ENCODE measurements at places on chromosomes 1 and 21. TPM values are rescaled to one million over a fixed set of nuclear protein-coding genes. Genes with fewer than 3 reads are reported as not detected.

- no peak overlapping the region for H3K27ac ChIP-seq
- H3K4me3 ChIP-seq: no peak overlapping the region
- H3K27me3 ChIP-seq: no peaks in the 10 kb centered on the region
- H3K36me3 ChIP-seq: no peaks in the 10 kb centered on the region
Measured at GRCh38 chr1:160007577-160008200, 24.1 kb downstream of the PIGM start.

DNA sequence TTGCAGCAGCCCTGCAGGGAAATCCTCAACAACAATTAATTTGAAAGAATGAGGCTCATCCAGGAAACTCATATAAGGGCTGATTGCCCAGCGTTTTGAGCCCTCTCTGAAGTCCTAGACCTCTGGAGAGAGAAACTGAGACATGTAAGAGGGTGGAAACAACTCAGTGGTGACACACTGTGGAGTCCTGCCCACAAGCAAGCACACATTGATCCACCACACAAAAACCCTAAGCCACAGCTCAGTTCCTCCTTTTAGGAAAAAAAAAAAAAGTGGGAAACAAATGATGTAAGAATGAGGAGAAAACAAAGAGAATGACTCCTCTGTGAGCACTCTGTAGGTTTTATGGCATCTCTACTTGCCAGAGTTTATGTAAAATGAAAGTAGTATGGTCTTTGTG, 22.9 kb upstream of the PLA2G5 start:
- no peaks in the 10 kb centered on the region for H3K4me1 ChIP-seq
- no peak for DNase-seq
- no peak overlapping the region for H3K27ac ChIP-seq
- H3K27me3 ChIP-seq: no peaks in the 10 kb centered on the region

GRCh38 chr21:38531039-38531541, 32.8 kb upstream of the ERG start:
- H3K27ac ChIP-seq: peak overlapping the region; percentile 19
- H3K36me3 ChIP-seq: no peaks in the 10 kb centered on the region
- DNase-seq: no peak
- no peaks in the 10 kb centered on the region for H3K4me1 ChIP-seq
- no peaks in the 10 kb centered on the region for H3K27me3 ChIP-seq

DNA sequence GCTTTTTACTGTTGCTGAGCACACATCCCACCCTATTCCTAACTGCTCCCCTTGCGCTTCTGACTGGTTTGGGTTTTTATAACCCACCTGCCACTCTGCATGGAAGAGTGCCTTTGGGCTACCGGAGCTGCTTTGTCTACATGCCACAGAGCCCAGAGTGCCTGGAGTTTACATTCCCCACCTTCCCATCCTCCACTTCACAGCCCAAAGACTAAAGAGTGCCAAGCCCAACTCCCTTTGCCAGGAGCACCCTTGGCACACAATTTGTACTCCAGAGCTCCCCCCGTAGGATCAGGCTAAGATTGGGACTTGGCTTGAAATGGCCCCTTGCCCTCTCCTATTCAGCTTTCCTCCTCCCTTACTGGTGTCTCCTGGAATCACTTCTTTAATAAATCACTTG, 63.3 kb downstream of the LHX9 start:
- no peaks in the 10 kb centered on the region for H3K27me3 ChIP-seq
- H3K36me3 ChIP-seq: no peaks in the 10 kb centered on the region
- H3K27ac ChIP-seq: no peak overlapping the region

- no peaks in the 10 kb centered on the region for H3K4me1 ChIP-seq
- no peaks in the 10 kb centered on the region for H3K36me3 ChIP-seq
- H3K27me3 ChIP-seq: no peaks in the 10 kb centered on the region
- no peak overlapping the region for H3K27ac ChIP-seq
- H3K4me3 ChIP-seq: no peak overlapping the region
Measured at GRCh38 chr1:233599542-233600073, 14.3 kb upstream of the KCNK1 start.

- no peak for DNase-seq
- H3K27me3 ChIP-seq: no peaks in the 10 kb centered on the region
- no peak overlapping the region for H3K4me3 ChIP-seq
- H3K4me1 ChIP-seq: no peaks in the 10 kb centered on the region
- no peak overlapping the region for H3K27ac ChIP-seq
- H3K36me3 ChIP-seq: no peaks in the 10 kb centered on the region
Measured at GRCh38 chr1:223211323-223211985, 68.4 kb upstream of the TLR5 start.

DNA sequence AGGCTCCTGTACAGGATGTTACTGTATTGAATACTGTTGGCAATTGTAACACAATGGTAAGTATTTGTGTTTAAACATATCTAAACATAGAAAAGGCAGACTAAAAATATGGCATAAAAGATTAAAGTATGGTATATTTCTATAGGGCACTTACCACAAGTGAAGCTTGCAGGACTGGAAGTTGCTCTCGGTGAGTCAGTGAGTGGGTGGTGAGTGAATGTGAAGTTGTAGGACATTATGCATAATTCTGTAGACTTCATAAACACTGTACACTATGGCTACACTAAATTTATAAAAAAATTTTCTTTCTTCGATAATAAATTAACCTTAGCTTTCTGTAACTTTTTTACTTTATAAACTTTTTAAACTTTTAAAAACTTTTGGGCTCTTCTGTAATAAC, 13.7 kb upstream of the TRIM62 start:
- H3K4me3 ChIP-seq: no peak overlapping the region
- H3K27me3 ChIP-seq: peaks cover 2% of the 10 kb centered on the region
- H3K36me3 ChIP-seq: no peaks in the 10 kb centered on the region
- H3K4me1 ChIP-seq: no peaks in the 10 kb centered on the region
- DNase-seq: no peak
- H3K27ac ChIP-seq: no peak overlapping the region

- peaks cover 30% of the 10 kb centered on the region for H3K36me3 ChIP-seq
- no peaks in the 10 kb centered on the region for H3K27me3 ChIP-seq
- no peak overlapping the region for H3K27ac ChIP-seq
Measured at GRCh38 chr1:171793636-171794035, 12.2 kb downstream of the METTL13 start.

DNA sequence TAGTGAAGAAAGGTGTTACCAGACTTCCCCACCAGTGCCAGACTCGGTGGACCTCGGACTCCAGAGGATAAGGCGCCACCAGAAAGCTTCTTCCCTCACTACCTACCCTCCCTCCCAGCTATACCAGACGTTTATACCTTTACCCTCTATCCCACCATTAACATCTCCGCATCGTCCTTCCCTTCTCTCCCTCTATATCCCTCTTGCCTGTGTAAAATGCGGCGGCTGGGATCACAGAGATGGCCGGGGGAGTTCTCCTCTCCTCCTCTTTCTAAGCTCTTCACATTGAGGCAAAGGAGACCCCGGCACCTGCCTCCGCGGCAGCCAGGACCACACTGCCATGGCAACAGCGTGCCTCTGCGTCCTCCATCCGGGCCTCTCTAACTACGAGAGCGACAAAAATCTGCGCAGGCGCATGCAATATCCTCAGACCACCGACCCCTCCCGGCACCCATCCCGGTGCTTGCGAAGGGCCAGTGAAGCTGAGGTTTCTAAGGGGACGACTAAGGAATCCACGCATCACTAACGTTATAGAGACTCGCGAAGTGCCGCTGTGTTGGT, at the start of gene CCDC181:
CCDC181 (minus strand) TSS at position 394 of the 561 bp plus-strand sequence. CDS start 2,547 bp downstream, outside the sequence.
- no peak within 1 kb of the TSS for H3K27ac ChIP-seq
- DNase-seq: peak; percentile 56
- no peaks in the 10 kb centered on the region for H3K36me3 ChIP-seq
- H3K27me3 ChIP-seq: no peaks in the 10 kb centered on the region

DNA sequence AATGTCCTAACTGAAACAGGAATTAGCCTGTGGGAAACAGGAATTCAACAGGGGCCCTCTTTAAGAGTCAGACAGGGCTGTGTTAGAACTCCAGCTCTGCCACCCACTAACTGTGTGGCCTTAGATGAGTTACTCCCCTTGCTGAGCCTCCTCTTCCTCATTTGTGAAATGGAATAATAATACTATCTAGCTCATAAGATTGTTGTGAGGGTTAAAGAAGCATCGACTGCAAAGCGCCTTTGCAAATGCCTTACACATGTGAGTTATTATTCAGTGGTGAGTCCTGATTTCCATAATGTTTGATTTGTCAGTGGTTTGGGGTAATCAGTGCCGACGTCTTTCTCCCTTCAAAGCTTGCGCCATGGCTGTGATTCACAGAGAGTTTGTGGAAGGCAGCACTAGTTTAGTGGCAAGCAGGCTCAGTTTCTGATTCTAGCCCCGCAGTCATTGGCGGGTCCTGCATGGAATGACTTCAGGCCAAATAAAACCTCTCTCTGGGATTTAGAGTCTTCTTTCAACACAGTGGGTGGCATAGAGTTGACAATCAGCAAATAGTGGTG, 388.5 kb downstream of the PLPP3 start:
- DNase-seq: no peak
- H3K36me3 ChIP-seq: no peaks in the 10 kb centered on the region
- H3K4me1 ChIP-seq: no peaks in the 10 kb centered on the region
- H3K27me3 ChIP-seq: no peaks in the 10 kb centered on the region

- H3K4me3 ChIP-seq: no peak overlapping the region
- H3K27me3 ChIP-seq: no peaks in the 10 kb centered on the region
- no peaks in the 10 kb centered on the region for H3K4me1 ChIP-seq
- no peaks in the 10 kb centered on the region for H3K36me3 ChIP-seq
- no peak for DNase-seq
Measured at GRCh38 chr1:60035921-60036320, 37.6 kb downstream of the C1orf87 start.

DNA sequence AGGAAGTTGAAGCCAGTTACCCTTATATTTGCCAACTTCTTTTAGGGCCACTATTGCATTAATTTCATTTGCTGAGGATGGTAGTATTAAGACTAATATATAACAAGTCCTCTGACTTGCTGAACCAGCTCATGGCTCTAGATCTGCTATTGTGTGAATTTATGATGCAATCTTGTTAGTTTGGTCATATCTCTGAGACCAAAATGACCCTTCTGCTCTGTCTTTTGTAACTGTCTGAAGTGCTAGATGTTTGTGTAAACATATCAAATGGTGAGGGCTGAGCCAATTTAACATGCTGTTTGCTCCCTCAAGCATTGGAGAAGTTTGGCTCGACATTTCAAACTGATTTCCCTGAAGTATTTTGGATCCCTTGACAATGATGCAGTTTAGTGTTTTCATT, 106.9 kb upstream of the PTGFR start:
- no peaks in the 10 kb centered on the region for H3K27me3 ChIP-seq
- H3K4me3 ChIP-seq: no peak overlapping the region
- no peaks in the 10 kb centered on the region for H3K36me3 ChIP-seq
- DNase-seq: no peak
- no peaks in the 10 kb centered on the region for H3K4me1 ChIP-seq
- no peak overlapping the region for H3K27ac ChIP-seq

DNA sequence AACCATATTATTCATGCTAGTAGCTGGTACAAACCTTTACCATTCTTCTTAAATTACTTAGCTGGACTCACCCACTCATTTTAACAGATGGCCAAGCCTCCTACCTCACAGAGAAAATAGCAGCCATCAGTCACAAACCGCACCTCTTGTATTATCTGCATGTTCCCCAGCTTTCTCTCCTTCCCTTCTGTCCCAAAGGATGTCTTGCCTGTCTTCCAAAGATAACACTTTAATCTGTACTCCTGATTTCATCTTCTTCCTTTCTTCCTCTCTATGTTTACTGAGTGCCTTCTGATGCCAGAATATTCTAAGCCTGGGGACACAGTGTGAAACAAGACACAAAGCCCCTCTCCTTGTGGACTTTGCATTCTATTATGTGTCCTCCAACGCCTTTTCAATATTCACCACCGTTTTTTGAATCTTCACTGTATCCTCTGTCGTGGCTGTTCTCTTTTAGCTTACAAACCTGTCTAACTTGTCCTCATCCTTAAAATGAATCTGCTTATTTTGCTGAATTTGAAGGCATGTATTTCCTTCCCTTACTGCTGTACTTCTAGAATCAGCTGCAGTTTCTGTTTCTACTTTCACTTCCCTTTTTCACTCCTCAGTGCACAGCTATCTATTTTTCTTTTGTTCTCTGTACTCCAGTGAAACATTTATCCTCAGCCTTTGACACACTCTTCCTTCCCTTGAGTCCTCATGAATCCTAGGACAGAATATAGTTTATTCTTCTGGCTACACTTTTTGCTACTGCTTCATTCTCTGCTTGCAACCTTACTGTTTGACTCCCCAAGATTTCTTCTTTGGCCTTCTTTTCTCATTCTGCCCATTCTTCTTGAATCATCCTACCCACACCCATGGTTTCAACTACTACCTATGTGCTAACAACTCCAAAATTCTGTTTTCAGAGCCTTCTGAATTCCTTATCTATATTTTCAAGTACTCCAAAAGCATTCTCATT, 216.9 kb upstream of the SAMSN1 start:
- H3K36me3 ChIP-seq: no peaks in the 10 kb centered on the region
- peaks cover 3% of the 10 kb centered on the region for H3K4me1 ChIP-seq
- no peak overlapping the region for H3K4me3 ChIP-seq
- DNase-seq: no peak

GRCh38 chr1:57088653-57089052, 122.8 kb upstream of the C8B start:
- H3K4me1 ChIP-seq: no peaks in the 10 kb centered on the region
- H3K4me3 ChIP-seq: no peak overlapping the region
- no peak overlapping the region for H3K27ac ChIP-seq
- DNase-seq: no peak
- no peaks in the 10 kb centered on the region for H3K27me3 ChIP-seq
- H3K36me3 ChIP-seq: no peaks in the 10 kb centered on the region

DNA sequence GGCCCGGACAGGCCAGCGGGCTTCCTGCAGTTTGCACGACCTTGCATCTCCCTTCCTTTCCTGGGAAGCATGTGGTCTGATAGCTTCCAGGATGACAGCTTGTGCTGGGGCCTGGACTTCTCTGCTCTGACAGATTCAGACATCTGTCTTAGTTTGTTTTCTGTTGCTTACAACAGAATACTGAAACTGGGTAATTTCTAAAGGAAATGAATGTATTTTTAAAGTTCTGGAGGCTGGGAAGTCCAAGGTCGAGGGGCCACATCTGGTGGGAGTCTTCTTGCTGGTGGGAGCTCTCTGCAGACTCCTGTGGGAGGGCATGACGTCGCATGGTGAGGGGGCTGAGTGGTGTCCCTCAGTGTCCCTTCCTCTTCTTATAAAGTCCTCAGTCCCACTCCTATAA, 35.3 kb upstream of the TENT5B start:
- no peak overlapping the region for H3K27ac ChIP-seq
- H3K4me1 ChIP-seq: no peaks in the 10 kb centered on the region
- no peaks in the 10 kb centered on the region for H3K36me3 ChIP-seq
- H3K4me3 ChIP-seq: no peak overlapping the region

CYP4X1 gene
- 38.6 TPM for polyA plus RNA-seq

KIF17 gene
- 0.49 TPM for polyA plus RNA-seq

MIXL1 gene
- not detected for polyA plus RNA-seq

DENND2C gene
- 1.9 TPM for polyA plus RNA-seq

KCNJ6 gene
- polyA plus RNA-seq: not detected

FAM229A gene
- polyA plus RNA-seq: 2.3 TPM

GBP2 gene
- 67.6 TPM for polyA plus RNA-seq

Data from aorta (tissue), 5 donors.